GM12892 (cell line): ENCODE measurements at places on chromosomes 2 and 18.

DNA sequence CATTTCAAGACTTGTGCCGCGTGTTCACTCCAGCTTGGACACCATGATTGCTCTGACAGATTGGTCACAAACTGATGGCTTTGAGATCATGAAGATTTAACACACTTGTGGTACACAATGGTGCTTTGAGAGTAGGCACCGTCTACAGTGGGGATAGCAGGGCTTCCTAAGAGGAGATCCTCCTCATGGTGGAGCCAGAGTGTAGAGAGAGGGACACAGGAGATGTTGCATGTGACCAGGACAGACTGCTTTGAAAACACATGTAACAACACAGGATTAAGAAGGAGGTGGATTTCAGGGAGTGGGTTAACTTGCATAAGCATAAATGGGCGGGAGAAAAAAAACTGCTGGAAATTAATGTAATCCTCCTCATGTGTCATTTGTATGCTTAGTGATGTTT, 95.7 kb upstream of the LINC00305 start:
- no peak for DNase-seq

DNA sequence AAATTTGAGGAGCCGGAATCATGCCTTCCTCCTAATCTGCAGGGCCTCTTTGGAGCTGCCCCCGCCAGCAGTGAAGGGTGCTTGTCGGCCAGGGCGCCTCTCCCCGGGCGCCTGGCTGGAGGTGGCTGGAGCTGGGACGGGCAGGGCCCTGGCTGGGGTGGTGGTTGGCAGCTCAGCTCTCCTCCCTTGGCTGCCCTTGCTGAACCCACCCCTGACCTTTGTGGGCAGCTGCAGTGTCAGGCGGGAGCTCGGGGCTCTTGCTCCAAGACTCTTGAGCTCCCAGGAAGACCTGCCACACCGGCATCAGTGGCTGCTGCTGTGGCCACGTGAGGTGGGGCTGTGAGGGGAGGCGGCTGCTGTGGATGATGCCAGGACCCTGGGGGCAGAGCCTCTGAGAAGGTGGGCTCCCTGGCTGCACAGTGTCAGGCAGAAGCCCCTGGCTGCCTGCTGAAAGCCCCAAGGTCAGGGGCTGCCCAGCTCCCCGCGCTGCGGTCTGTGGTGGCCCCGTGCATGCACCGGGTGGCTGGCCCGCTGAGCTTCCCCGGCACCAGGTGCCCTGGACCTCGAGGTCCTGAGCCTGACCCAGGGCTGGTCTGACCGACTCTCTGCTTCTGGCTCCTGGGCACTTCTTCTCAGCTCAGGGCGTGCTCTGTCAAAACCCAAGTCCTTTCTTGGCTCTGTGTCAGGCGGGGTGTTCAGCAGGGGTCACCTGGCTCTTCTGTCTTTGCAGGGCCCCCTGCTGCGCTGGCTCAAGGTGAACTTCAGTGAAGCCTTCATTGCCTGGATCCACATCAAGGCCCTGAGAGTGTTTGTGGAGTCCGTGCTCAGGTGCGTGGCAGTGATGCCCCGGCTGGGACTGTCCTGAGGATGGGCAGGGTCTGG, 34.5 kb downstream of the PDIA6 start:
- no peak for DNase-seq

DNA sequence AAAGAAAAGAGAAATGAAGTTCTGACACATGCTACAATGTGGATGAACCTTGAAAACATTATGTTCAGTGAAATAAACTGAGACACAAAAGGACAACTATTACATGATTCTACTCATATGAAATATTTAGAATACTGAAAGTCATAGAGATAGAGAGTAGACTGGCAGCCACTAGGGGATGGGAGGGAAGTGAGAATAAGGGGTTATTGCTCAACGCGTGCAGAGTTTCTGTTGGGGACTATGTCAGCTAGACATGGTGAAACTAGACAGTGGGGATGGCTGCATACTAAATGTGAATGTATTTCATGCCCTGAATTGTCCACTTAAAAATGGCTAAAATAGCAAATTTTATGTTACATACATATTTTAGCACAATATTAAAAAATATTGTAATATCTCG, 108.7 kb upstream of the ATL2 start:
- DNase-seq = peak; percentile 45

DNA sequence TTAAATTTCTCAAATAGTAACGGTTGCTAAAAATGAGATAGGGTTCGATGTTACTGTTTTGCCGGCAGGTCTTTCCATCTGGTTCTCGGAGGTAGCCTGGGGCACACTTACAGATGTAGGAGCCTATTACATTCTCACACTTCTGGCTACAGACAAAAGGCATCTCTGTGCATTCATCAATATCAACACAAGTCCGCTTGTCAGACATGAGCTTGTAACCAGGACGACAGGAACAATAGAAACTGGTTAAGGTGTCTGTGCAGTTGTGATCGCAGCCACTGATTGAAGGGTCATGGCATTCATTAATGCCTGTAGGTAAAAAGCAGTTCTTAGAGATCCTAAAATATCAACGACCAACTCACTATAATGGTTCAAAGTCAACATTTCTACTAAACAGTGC, 116.3 kb downstream of the DHRS9 start:
- DNase-seq = no peak

DNA sequence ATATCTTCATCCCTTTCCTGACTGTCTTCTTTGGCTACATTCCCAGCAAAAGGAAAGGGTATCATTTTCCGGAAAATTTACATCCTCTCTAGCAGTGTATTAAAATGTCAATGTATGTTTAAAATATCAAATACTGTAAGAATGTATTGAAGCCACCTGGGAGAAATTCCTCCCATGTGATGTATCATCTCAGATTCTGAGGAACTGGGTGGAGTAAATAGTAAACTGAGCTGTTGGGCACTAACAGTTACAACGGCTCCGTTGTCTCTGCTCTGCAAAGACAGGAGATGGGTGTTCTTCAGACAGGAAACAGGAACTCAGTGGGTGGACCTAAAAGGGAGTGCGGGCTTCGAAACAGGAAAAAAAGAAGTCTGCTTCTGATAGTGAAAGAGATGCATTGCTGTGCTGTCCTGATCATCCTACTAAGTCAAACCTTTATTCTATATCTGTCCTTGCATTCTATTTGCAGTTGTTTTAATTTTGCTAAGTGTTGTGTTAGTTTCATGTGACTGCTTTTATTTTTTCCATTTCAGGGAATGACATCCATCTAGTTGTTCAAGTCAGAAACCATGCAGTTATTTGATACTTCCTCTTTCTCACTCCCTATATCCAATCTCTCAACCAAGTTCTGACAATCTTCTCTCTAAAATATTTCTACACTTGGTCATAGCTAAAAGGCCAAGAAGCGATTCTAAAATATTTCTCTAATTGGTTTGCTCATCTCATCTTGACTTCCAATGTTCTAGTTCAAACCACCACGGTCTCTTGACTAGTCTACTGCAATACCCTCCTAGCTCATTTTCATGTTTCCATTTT, 19.4 kb downstream of the DOK1 start:
- DNase-seq = no peak

DNA sequence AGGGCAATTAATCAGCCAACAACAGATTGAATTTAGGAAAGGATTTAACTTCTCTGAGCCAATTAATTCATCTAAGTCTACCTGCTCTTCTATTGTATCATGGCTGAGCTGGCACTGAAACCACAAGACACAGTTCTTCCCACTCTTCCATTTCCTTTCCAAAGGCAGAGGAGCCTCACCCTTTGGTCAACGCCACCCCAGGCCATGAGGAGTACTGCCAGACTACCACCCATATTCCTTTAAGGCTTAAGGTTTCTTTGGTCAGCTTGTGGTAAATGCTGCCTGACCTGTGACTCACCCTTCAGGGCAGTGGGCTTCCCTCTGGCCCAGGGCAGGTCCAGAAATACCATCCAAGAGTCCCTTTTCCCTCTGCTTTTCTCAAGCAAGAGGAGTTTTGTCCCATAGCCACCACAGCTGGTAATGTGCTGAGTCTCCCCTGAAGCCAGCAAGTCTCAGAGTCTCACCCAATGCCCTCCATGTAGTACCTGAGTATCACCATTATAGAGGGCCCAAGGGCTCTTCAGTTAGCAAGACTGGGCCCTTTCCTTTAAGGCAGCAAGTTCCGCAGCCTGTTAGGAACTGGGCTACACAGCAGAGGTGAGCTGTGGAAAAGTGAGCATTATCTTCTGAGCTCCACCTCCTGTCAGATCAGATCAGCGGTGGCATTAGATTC, 900.5 kb upstream of the CRIM1 start:
- no peak for DNase-seq

- no peak for DNase-seq
Measured at GRCh38 chr2:14074691-14075090, 557.8 kb upstream of the LRATD1 start.

GRCh38 chr2:239852272-239852671, 172.9 kb downstream of the NDUFA10 start:
- no peak for DNase-seq

GRCh38 chr2:10982931-10983701, 71.4 kb downstream of the KCNF1 start:
- DNase-seq = no peak
